ENCODE measurements at places on chromosomes 7 and 10.
A peak's percentile ranks its signal among the peaks of the same experiment; 100 is the strongest.

DNA sequence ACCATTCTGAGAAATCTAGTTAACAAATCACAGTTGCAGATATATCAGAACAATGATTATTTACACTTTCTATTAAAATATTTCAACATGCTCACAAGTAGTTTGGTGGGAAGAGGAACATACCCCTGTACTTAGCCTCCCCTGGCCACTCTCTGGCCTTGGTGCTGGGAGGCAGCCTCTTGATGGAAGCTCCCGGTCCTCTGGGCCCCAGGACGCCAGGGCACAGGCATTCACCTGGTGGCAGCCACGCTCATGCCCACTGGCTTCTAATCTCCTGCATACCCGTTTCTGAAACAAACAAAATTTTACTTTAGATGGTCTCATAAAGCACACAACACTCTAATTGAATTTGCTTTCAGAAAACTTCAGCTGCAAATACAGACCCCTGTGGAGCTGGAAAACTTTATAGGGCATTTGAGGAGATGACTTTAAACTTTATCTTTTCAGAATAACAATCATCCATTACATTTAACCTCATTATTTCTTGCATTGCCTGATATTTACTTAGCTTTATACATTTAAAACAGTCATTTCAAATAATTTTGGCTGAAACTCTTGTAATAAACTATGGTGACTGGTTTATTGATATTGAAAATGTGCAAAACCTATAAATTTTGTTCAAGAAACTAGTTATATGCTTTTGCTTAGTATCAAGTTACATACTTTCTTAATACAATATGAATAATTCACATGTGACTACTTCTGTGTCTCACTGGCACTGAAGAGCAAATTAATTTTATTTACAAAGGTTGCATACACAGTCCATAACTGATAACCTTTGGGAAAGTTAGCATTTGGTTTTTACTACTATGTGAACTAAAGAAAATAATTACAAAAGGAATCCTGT lies 30.8 kb downstream of the C10orf143 start:
- no peak for DNase-seq

- DNase-seq: peak; percentile 57
Observed at GRCh38 chr10:128062881-128063563, 63.2 kb downstream of the MKI67 start.

DNA sequence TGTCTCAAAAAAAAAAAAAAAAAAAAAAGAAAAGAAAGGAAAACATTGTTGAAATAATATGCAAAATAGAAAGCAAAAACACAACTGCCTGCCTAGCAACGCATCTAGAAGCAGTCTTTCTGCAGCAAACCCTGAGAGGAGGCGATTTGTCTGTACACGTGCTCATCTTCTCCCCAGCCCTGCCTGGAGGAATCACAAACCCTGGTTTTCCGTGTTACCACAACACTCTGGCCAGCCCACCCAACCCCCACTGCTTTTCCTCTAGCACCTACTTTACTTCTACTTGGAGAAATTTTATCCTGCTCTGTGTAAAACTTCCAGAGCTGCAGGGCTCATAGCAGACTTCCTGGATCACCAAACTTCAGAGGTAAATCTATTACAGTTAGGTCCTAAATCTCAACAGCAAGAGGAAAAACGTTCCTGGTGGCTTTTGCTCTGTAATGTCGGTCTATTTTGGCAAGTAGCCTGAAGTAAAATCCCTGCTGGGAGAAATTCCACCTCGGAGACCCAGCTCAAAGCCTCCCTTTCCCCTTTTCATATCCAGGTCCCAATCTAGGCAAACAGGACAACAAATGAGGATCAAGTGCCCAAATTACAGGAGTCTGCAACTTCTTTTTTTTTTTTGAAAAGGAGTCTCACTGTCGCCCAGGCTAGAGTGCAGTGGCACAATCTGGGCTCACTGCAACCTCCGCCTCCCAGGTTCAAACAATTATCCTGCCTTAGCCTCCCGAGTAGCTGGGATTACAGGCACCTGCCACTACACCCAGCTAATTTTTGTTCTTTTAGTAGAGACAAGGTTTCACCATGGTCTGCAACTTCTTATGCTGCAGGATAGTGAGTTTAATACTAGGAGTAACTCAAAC lies 91.6 kb downstream of the DNMBP start:
- DNase-seq: no peak

- no peak for DNase-seq
Observed at GRCh38 chr7:146290746-146291145, 174.1 kb downstream of the CNTNAP2 start.

DNA sequence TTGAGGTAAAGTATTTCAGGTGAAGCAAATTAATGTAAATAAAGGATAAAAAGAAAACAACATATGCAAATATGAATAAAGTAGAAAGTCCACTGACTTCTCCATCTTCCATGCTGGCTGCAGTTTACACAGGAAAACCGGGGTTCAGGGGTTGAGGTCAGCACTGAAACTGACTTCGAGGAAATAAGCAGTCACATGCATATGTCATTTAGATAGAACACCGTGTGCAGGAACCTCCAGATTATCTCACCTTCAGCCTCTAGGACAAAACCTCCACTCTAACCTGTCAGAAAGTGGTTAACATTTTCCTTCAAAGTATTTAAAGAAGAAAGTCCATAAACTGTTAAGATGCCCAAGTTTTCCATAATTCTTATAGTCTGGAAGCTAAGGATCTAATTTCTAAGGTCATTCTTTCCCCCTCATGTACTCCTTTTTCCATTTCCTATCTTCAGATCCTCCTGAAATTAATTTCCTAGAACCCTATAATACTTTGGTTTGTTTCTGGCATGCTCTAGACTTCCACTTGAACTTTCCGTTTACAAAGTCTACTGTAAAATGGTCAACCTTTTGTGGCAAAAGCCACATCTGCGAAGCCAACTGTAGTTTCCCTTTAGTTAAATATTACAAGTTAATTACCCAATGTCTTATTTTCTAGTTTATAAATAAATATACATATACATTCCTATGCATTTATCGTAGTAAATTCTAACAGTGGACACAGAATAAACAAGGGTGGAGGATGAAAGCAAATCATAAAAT lies 173.3 kb downstream of the RAPGEF5 start:
- DNase-seq: no peak
